ENCODE measurements at places on chromosomes 1 and 21.

GRCh38 chr1:235588916-235589515, 60.6 kb downstream of the GNG4 start:
- no peak for DNase-seq

- no peak for DNase-seq
Measured at GRCh38 chr1:157562515-157562914, 10.2 kb upstream of the FCRL5 start.

DNA sequence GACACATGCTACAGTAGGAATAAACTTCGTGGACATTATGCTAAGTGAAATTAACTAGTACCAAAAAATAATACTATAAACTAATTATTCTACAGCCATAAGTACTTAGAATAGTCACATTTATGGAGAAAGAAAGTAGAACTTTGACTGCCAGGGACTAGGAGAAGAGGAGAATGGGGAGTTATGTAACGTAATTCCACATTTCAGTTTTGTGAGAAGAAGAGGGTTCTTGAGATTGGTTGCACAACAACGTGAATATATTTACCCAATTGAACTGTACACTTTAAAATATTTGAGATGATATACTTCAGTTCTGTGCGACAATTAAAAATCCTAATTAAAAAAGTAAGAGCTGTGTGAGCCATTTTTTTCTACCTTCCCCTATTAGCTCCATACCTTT, 1412.9 kb downstream of the PLA2G4A start:
- DNase-seq, result no peak

- no peak for DNase-seq
Measured at GRCh38 chr21:28160378-28160777, 832.3 kb downstream of the LTN1 start.

Measured in stimulated activated CD8-positive, alpha-beta memory T cell treated with anti-CD3 and anti-CD28 coated beads, Interleukin-4, amount 100 ng/mL, for 1 hour (primary cell).